ENCODE measurements at places on chromosomes 2 and 18. TPM values are rescaled to one million over a fixed set of nuclear protein-coding genes. Genes with fewer than 3 reads are reported as not detected.

Gene PPM1G
- total RNA-seq: 136 TPM

Gene MOB1A
- 220 TPM for total RNA-seq

Gene STPG4
- total RNA-seq: 0.20 TPM

Gene C2orf66
- total RNA-seq: 0.16 TPM

Gene IL1R1
- 0.41 TPM for total RNA-seq

Gene GDF7
- not detected for total RNA-seq

Gene GAREM2
- 4.5 TPM for total RNA-seq

Gene COL4A4
- not detected for total RNA-seq
